NCI-H2171 (cell line): ENCODE measurements at places on chromosomes 11 and 22.

GRCh38 chr22:24947383-24947782 lies 889 bp upstream of the LHFPL7 start:
- no peak for DNase-seq

DNA sequence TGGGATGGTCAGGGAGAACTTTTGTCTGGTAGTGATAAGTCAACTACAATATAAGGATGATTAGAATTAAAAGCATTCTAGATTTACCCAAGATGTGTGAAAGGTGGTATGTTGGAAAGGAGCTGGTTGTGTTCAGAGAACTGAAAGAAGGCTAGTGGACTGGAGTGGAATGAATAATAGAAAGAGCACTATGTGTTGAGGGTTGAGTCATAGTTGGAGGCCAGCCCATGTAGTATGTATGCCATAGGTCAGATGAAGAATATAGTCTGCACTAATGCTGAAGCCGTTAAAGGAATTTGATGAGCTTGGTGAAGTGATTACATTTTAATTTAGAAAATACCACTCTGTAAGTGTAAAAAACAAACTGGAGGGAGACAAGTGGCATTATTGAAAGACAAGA lies 514.1 kb downstream of the CNTN5 start:
- DNase-seq = no peak

DNA sequence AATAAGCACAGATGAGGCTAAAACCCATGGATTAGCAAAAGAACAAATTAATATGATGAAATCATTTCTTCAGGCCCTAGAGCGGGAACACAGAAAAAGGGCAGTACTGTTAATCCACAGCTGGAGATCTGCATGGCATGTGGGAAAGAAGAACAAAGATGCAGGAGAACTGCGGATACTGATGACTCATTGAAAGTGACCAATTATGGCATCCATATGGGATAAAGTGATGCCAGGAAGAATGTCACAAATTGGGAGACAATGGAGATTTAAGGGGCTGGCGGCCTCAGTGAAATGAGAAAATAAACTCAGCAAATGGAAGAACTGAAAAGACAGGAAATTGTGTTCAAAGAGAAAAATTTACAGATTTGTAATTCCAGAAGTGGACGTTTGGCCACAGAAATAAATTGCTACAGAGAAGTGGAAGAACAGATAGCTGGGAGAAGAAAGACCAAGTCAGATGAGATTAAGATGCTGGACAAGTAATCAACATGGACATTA lies 39.4 kb downstream of the SIK3 start:
- DNase-seq = no peak

- DNase-seq = no peak
Measured at GRCh38 chr11:64291262-64291751, at the start of gene KCNK4. KCNK4 (plus strand) TSS chr11:64291302; CDS start chr11:64293019, 1,717 bp downstream.

DNA sequence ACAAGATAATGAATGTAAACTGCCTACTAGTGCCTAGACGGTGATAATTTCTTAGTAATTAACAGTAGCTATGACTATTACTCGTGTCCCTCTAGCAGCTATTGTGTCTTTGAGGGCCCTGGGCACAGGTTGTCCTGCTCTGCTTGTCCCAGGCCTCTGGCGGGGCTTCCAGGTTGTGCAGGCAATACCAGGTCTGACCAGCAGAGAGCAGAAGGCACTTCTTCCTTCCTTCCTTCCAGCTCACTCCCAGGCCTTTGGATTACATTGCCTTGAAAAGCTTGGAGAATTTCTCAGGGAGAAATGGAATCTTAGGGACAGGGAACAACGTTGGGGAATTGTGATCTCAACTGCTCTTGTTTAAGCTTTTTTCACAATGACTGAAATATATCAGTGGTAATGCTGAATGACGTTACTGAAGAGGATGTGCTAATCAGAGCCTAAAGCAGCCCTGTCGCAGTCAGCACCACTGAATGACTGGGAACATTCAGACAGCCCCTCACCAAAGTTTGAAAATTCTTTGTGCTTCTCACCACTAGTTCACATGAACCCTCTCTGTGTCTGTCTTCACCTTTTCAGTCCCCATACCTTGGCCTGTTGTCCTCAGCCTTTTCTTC lies 8.4 kb upstream of the CCKBR start:
- no peak for DNase-seq

DNA sequence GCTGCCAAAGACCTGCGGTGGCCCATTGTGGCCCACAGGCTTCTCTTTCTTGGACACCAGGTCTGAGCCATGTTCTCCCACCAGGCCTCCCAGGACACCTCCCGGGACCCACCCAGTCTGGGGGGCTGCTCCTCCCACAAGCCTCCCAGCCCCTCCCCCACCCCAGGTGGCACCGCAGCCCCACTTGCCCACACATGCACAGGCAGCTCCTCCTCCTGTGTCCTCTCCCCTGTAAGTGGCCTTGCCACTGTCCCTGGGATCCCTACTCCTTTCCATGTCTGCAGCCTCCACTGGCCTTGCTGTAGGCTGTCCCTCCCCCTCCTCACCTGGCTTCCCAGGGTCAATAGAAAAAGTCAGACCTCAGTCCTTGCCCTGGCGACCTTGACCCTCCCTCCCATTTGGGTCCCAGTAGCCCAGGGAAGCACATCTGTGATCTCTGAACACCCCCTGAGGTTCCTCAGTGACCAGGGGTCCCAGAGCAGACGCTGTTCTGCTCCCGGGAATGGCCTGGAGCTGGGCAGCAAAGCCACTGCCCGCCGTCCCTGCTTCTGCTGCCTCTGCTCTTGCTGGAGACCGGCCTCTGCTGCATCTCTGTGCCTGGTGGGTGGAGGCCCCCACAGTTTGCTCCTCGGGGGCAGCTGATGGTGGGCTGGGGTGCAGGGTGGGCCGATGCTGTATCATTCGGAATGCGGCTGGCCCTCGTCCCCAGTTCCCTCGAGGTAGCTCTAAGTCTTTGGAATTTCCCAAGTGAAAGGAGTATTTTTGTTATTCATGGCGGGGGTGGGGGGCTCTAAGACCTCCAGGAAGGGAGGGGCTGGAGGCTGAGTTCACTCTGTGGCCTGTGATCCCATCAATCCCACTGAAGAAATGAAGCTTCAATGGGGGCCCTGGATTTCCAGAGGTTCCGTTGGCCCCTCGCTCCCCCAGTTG lies 43.6 kb downstream of the ARHGAP8 start:
- no peak for DNase-seq

DNA sequence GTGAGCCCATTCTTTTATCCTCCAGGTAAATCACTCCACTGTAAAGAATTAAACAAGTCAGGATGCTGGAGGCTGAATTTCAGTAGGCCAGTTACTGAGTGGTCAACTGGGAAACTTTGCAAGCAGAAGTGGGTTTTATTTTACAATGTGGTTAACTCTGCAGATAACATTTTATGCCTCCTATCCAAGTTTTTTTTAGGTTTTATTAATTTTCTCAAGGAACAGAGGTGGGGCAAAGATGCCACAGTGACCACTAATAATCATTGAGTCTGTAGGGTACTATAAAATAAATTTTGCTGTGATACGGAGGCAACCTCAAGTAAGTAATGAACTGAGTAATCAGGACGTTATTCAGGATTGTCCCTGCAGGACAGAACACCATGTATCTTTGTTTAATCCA lies 599.9 kb downstream of the METTL15 start:
- no peak for DNase-seq

- DNase-seq = no peak
Measured at GRCh38 chr11:94602430-94603372, 35.5 kb downstream of the PIWIL4 start.

DNA sequence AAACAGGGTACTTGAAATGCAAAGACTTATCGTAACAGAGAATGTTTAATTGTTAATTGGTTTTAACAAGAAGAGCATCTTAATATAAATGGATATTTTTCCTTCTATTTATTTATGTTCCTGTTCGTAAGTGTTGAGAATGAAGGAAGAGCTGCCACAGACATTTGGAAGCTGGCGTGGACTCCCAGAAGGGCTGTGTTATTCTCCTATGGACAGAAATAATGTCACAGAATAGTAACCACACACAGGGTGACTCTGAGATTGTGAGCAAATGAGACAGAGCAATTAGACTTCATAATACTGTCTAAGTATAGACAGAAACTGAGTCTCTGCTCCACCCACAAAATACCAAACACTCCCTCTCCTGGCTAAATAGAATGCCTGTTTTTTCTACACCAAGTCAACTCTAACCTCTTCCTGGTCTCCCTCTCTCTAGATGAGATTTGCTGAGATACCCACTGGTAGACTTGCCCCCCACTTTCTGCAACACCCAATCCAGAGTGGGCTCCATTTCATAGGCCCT lies 6.1 kb downstream of the APOL3 start:
- no peak for DNase-seq

GRCh38 chr11:15124528-15124927 lies 9.8 kb downstream of the INSC start:
- no peak for DNase-seq

- no peak for DNase-seq
Measured at GRCh38 chr11:117097014-117097388, 1.2 kb downstream of the SIK3 start.

DNA sequence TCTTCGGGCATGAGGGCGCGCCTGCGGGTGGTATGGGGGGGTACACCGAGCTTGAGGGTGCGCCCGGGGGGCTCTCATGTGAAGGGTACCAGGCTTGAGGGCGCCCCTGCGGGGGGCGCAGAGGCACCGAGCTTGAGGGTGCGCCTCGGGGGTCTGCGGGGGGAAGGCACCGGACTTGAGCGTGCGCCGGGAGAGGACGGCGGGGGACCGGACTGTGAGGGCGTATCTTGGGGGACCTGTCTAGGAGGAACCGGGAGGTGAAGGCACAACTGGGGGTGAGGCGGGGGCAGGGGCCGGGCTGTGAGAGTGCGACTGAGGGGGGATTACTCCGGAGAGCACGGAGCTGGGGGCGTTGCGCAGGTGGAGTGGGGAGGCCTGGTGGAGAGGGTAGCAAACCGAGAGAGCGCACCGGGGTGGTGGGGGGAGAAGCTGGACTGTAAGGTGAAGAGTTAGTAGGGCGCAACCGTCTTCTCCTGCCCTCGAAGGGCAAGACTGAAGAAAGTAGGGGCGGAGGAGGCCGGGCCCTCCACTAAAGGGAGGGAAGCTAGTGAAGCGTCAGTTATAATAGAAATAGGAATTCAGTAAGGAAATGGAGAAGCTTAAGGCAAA lies 1.1 kb upstream of the DDX6 start:
- no peak for DNase-seq

DNA sequence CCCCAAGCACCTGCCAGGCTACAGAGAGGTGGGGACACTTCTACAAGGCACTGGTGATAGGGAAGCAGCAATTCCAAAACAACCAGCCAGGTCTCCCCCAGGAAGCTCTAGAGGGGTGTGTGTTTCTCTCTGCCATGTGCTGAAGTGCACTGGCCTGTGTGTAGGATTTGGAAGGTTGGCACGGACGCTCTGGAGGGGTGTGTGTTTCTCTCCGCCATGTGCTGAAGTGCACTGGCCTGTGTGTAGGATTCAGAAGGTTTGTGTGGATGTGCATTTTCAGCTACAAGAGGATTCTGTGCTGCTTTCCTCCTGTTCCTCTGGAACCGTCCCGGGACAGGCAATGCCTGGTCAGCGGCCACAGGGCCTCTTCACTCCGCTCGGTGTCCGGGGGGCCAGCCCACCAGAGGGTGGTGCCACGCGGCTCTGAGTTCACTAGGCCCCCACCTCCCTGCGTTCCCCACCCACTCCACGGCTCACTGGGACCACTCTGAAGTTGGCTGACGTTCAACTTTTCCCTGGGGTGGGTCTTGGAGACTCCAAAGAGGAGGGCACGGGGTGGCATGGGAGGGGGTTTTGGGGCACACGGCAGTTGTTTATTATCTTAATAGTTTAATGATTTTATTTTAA lies 552.8 kb downstream of the BRD1 start:
- DNase-seq = no peak

GRCh38 chr11:13942971-13943381 lies 19.5 kb upstream of the SPON1 start:
- no peak for DNase-seq

DNA sequence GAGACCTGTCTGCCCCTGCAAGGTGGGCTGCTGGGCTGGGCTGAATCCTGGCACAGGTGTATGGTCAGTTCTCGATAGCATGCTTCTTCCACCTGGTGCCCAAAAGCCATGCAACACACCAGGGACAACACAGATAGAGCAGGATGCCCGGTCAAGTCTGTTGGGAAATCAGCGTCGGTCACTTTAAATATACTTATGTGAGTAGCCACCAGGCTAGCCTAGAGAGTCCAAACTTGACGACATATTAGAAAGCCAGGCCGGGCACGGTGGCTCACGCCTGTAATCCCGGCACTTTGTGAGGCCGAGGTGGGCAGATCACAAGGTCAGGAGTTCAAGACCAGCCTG lies 8.9 kb downstream of the C1QTNF6 start:
- DNase-seq = no peak

DNA sequence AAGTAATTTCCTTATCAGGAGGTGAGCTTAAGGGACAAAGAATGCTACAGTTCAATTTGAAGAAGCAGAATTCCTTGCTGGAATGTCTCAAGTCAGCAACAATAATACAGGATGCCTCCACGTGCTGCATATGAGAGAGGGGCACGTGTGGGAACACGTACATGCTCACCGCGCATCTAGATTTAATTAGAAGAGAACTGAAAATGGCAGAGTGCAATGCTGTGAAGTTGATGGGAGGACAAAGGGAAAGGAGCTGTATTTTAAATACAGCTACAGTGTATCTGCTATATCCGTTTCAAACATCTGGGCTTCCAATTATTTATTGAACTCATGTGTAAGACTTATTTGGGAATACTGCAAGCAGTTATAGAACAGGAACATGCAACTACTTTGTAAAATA lies 328.7 kb downstream of the SOX6 start:
- no peak for DNase-seq

GRCh38 chr11:9762531-9762930 lies 98.7 kb downstream of the SWAP70 start:
- no peak for DNase-seq

DNA sequence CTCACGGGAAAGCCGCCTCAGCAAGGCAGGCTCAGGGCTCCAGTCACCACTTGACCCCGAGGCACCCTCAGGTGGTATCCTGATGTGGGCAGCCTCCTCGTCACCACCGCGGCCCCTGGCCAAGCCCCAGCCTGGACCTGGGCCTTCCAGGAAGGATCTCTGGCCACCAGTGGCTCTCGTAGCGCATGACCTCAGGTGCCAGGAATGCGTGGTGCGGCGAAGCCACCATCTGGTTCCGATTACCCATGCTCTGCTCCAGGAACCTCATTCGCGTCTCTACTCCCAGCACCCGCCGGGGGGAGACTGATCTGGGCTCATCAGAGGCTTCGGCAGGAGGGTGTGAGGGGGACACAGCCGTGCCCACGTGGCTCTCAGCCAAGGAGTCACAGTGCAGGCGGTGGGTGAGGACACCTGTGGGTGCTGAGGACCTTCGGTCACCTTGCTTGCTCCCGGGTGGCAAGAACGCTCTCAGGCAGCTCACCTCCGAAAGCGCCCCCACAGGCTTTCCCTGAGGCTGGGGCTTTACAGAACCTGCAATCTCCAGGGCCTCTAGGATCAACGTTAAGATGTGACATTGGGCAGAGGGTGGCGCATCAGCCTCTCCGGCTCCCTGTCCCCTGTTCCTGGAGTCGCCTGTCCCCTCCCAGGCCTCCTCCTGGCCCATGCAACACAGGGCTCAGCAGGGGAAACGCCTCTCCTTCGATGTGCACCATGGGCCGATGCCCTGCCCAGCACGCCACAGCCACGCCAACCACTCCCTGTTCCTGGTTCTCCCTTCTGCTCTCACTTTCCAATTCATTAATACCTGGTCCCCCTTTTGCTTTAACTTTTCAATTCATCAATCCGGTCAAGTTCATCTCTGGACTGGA lies 39.0 kb downstream of the TBX1 start:
- no peak for DNase-seq
